ENCODE measurements at places on chromosomes 7 and 10.
A peak's percentile ranks its signal among the peaks of the same experiment; 100 is the strongest.

DNA sequence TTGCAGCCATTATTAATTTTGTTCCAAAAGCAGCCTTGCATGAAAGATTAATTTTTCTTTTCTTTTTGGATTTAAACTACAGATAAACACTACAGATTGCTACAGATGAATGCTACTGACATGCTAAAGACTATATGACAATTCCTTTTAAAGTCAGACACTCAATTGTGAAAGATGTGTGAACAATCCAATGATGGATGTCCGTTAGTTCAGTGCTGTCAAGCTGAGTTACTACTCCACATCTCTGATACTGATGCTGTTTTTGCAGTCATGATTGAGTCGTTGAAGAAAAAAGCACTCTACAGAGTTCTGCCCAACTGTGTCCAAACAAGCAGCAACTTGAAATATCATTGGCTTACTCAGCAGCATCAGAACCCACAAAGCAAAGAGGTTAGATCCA is 146.8 kb downstream of the OTUD1 start:
- no peak for DNase-seq

DNA sequence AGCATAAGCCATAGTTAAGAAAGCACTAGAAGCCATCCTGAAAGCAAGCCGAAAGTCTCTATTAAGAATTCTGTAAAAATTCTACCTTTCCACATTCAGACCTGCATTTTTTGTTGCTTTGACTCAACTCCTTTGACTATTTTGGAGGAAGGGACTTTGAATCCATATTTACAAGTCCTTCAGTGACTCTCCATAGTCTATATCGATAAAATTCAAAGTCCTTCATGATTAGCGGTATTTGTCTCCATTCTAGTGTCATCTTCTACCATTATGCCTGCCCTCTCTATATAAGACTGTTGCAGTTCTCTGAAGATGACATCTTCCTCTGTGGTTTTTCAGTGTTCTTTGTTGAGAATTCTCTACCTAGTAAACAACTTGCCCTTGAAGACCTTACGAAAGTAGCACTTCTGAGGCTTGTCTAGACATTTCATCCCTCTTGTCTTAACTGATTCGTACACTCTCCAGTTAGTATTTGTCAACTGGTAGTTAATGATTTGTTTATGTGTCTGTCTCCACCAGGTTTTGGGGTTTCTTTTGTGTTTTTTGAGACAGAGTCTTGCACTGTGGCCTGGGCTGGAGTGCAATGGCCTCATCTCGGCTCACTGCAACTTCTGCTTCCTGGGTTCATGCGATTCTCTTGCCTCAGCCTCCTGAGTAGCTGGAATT is 1.7 kb downstream of the CCSER2 start:
- DNase-seq: no peak

DNA sequence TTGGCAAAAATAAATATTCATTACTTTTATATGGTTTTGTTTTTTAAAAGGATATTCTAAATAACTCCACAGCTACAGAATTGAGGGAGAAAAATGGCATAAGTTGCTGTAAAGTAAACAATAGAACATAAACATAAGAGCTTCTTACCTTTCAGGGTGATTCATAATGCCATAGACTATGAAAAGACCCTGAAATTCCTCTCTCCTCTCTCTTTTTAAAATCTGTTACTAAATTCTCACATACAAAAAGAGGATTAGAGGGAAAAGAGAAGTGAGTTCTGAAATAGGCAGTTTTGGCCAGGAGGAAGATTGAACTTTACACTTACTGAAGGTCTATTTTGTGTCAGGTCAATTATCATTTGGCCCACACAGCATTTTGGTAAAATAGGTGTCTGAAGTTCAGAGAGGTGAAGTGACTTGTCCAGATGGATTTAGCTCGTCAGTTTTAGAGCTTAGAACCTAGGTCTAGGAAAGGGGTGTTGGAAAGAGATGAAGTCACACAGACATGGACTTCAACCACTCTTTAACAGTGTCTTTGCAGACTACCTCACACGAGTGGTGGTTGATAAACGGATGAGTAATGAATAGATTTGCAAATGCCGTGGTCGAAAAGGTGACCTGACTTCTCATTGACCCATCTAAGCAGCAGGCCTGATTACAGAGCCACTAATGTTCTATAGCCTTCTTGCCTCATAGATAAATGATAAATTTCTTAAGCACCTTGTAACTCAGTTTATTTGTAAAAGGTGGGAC is 190.6 kb upstream of the CCDC6 start:
- no peak for DNase-seq

- no peak for DNase-seq
These were observed 618.3 kb downstream of the LRMDA start for GRCh38 chr10:76049581-76050290.

DNA sequence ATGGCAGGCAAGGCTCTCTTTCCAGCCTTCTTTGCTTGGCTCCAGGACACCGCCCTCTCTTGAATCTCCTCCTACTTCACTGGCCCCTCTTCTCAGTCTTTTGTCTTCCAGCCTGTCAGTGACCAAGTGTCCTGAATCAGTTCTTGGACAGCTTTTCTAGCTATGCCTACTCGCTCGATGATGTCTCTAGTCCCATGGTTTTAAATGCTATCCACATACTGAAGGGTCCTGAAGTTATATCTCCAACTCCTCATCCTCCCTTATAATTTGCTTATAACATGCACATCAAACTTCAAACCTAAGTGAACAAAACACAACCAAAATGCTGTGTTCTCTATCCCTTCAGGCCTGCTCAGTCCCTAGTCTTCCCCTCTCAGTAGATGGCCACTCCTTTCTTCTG is 5.0 kb upstream of the GOLGA7B start:
- DNase-seq: no peak

DNA sequence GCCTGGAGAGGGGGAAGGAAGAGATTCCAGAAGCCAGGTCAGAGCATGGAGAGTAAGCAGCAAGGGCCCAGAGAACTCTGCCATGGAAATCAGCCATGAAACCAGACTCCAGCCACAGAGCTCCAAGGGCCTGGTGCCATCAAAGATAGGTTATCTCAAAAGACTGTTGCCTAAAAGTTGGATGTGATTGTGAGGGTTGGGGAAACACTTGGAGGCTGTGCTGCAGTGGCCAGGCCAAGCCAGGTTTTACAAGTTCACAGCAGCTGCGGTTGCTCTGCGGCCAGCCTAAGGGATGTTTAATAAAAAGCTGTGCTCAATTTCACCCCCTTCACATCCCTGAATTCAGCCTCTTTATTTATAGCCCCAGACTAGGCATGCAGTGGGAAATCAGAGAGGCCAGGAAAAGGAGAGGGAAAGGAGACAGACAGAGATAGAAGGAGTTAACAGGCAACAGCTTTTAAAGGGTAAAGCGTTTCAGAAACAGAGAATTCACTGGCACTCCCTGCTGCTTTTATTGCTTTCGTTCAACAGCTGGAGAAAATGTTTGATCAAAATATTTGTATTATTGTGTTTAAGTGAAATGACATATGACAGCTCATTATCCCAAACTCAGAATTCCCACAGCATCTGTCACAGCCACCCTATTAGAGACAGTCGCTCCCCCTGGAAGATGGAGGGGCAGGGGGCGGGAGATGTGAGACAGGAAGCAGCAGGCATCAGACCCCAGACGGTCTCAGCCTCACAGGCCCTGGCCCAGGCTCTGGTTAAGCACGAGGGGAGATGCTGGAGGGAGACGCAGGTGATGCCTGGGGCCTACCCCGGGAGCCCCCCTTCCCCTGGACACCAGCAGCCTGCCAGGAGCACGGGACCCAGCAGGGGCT is 140.1 kb downstream of the GLI3 start:
- peak; percentile 28 for DNase-seq

DNA sequence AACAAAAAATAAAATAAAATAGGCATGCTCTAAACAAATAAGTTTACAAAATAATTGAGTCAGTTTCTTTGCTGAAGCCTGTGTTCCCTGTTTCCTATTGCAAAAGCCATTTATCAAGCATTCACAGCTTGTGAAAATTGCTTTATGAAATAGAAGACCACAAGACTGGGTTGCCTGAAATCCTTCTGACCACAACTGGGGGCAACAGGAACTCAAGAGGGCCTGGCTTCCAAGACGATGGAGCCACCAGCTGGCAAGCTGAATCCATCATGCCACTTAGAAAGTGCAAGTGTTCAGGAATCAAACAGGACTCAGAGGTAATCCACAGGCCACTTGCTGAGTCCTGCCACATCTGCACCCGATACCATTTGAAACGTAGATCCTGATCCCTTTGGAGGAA is 752 bp upstream of the ABCA13 start:
- DNase-seq: no peak
